H4 (cell line): ENCODE measurements at places on chromosomes 5 and 9. TPM values are rescaled to one million over a fixed set of nuclear protein-coding genes. Genes with fewer than 3 reads are reported as not detected.

Gene FREM1
- 0.06 and 0.19 TPM in 2 replicates for total RNA-seq

DNA sequence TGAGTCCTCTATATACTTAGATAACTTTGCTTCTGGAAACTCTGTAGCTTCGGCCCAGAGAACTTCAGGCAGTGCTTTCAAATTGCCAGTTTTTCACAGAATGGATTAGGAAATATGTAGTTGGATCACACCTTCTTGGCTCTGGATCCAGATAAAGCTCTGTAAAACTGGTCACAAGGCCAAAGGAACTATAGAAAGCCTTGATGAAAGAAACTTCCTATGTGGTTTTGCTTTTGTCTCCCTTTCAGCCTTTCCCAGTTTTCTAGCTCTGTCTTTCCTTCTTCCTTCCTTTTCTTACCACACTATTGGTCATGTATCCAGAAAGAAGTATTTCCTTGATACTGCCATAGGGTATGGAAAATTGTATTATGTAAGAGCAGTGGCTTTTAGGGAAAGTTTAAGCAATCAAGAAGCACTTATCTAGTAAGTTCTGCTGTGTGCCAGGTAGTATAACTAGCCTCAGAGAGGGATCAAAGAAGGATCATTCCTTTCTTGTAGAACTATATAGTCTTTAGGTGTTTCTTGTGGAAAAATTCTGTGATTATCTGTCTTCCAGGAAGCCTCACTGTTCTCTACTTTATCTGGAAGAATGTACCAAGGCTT is 6.3 kb downstream of the GPR21 start:
- no peak for DNase-seq

DNA sequence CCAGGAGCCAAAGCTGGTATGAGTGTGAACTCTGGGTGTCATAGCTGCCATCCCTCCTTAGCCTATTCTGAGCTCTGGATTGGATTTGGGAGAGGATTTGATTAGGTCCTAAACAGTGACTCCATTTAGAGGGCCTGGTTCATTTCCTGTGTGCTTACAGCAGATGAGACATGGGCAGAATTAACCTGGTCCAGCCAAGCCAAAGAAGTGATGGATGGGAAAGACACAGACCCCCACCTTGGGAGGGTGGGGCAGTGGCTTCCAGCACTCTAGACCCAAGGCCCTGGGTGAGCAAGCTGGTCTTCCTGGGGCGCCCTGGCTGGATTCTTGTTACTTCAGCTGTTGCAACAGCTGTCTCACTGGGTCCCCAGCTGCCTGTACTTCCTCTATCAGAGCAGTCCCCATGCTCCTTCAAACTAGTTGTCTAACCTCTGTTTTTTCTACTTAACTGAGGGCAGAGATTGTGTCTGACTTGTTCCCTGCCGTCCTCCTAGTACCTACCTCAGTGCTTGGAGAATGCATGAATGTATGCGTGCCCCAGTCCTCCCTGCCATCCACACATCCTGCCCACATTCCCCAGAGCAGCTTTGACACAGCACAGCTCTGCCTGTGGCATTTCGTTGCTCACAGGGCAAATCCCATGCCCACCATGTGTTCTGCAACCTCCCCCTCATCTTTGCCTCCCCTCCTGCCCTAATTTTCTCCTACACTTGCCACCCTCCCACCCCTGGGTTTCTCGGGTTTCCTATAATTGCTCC is 115.9 kb downstream of the RGS3 start:
- peak; percentile 62 for DNase-seq

DNA sequence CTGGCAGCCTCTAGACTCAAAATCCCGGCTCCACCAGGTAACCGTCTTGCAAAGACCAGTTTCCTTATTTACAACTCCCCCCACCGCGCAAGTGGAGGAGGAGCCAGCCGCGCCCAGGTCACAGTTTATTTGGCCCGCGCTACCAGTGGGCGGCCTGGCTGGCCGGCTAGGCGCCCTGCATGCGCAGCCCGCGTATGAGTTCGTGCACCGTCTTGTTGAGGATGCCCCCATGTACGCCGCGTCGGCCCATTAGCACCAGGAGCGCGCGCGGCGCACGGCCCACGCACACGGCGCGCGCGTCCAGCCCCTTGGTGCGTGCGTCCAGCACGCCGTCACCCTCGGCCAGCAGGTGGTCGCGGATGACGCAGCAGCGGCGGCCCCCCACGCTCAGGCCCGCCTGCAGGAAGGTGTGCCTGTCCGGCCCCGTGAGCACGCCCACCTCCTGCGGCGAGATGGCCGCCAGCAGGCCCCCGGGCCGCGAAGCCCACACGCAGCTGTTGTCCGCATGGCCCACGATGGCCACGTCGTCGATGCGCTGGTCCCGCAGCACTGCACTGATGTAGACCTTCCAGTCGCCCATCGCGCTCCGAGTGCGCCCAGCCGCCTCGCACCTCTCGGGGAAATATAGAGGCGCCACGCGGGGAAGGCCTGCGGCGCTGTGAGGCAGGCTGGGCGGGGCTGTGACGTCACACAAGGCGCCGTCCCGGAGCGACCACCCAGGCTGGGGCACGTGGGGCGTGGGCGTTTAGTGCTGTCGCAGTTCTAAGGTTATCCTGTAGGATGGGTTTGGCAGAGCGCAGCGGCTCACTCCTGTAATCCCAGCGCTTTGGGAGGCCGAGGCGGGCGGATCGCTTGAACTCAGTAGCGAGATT is at the start of gene PFN3:
Gene PFN3 (minus strand): TSS at position 665 of the 872 bp plus-strand sequence. CDS start 85 bp downstream, at position 580.
- DNase-seq = no peak

GRCh38 chr9:109401169-109401989 is 80.5 kb upstream of the EPB41L4B start:
- DNase-seq = peak; percentile 54
